Activated T-cell treated with anti-CD3 and anti-CD28 coated beads, Interleukin-2, amount 50 U/mL, for 24 hours (primary cell): ENCODE measurements at places on chromosomes 3 and 15.

DNA sequence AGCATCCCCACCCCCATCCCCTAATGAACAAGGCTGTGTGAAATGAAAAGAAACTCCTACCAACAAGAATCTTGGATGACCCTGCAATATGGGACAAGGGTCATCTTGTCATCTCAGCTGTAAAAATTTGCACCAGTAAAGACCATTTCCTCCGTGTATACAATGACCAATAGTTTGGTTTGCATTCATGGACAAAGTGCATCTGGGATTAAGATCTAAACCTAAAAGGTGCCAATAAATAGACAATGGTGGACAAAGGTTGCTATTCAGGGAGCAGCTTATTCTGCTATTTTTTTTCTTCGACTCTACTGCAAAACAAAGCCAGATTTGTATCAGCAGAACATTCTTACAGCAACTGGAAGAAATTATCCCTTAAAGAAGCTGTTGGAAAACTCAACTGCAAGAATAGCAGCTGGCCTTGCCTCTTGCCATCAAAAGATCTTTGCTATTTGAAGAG is 8.0 kb downstream of the MGLL start:
- DNase-seq, result no peak

- no peak for DNase-seq
Observed at GRCh38 chr3:13150624-13151023, 77.4 kb upstream of the IQSEC1 start.

DNA sequence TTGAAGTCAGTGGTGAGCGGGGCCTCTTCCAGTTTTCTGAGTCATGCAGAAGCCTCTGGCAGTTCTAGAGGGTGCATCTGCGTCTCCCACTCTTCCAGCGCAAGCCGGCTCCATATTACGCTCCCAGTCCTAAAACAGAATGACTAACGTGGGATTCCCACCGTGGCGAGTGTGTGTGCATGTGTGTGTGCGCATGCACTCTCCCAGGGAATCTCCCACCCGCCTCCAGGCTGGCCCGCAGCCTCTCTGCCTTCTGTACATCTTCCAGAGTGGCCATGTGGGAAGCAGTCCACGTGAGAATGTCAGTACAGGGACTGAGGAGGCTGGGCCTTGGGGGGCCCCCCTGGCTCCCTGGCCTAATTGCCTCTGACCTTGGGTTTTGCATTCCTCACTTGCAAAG is 87.7 kb downstream of the LSM3 start:
- no peak for DNase-seq

DNA sequence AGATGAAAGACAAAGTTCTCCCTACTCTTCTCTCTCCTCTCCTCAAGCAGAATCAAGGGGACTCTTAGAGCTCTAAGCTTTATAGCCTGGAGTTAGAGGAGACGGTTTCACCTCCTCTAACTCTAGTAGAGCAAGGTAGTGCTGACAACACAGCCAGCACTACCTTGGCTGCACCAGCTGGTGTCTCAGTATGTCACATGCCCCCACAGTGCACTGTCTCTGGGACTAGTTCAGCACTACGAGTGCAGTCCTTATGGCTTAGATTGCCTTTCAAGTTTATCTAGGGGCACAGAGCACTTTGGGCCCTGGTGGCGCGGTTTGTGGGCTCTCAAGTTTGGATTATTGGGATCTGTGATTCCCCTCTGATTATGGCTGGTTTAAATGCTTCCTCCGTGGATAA is 614.1 kb upstream of the NECTIN3 start:
- no peak for DNase-seq

- no peak for DNase-seq
Observed at GRCh38 chr3:35946854-35947515, 307.7 kb downstream of the ARPP21 start.

- no peak for DNase-seq
Observed at GRCh38 chr15:94294556-94294955, 63.2 kb downstream of the MCTP2 start.

- no peak for DNase-seq
Observed at GRCh38 chr3:107956991-107957900, 133.6 kb downstream of the CD47 start.

DNA sequence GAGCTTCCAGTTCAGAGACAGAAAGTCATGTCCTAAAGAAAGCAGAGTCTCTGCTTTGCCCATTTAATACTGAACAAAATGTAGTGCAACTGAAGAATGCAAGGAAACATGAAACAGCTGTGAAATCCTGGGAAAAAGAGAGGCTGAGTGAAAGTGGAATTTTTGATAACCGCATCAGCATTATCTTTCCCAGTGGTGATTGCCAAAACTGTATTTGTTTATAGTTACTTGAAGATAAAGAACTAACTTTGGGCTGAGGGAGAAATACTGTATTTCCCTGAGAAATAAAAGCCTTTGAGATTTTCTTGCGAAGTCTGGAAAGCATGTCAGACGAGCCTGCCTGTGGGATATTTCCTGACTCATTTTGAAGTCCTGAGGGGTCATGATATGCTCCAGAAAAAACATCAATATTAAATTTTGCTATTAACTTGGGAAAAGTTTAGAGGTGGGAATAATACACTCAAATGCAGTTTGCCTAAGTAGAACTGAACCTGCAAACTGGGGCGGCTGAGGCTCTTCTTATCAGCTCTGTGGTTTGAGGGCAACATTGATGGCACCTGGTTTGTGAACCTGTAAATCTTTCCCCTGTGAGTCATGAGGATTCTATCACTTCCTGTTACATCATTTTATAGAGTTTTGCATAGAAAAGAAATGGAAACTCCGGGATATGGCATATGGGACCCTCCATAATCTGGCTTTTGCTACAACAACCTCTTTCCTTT is 855.3 kb downstream of the MCTP2 start:
- DNase-seq, result no peak

GRCh38 chr3:106688464-106688863 is 688.8 kb upstream of the CCDC54 start:
- DNase-seq, result no peak

DNA sequence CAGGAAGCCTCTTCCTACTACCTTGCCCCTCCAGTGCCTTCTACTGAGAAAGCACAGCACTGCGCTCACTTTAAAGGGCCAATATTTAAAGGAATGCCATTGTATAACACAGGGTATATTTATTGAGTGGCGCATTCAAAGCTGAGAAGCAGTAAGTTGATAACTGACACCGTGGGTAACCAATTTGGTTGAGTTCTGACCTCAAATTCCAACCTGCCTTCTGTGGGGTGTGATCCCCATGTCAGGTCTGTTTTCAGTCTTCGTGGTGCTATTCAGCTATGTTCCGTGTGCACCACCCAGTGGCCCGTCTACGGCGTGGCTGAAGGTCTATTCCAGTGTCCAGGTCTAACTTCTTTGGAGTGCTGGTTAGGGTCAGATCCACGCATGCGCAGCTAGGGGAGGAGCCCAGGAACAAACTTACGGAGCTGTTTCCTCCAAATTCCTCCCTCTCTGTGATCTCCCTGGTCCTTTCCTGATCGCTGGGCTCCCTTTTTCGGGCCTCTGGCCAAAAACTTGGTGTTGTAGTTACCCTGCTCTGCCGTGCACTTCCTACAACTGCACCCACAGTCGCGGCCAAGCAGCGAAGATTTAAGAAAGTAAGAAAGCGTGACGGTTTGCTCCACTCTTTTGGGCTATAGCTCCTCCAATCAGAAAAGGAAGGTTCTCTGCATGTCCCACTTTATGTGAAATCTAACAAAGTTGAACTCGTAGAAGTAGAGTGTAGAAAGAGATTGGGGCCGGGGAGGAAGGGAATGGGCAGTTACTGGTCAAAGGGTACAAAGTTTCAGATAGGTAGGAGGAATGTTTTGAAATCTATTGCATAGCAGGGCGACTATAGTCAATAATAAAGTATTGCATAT is 7.7 kb downstream of the LRRC2 start:
- peak; percentile 75 for DNase-seq

GRCh38 chr3:55725681-55726500 is 238.8 kb upstream of the WNT5A start:
- no peak for DNase-seq

- no peak for DNase-seq
Observed at GRCh38 chr15:36361351-36361870, 218.0 kb upstream of the CDIN1 start.

DNA sequence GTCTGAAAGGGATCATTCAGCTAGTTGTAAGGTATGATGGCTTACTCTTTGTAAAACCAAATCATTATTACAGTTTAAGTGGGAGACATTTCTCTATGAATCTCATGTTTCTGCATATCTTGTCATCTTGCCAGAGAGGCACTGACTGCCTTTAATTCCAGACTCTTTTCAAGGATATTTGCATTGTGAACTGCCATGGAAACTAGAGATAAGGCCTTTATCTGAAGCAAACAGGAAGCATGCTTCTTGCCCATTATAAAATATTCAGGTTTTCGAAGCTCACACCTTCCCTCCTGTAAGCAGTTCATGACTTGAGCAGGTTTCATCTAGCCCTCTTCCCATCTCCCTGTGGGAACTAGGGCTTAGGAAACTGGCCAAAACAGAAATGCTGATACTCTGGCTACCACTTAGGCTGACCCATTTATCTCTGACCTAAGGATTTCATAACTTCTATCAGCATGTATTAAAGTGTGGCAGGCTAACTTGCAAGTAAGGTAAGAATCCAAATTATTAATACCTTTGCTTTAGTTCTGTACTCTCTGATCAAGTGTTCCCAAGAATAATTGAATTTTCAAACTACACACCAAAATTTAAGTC is 326.6 kb upstream of the ALCAM start:
- DNase-seq, result no peak

DNA sequence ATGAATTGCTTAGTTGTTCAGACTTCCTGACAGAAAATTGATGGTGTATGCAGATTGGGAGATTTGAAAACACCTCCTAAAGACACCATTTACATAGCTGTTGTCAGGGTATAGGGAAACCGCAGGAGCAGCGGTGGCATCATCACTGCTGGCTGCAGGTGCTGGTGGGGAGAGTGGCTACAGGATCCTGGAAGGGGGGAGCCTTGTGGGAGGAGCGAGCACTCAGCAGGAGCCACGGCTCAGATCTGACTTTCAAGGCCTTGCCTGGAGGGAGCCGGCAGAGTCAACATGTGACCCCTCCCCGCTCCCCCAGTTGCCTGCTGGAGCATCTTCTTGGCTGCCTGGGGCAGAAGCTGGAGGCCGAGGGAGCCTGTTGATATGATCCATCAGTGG is 26.1 kb downstream of the EDEM1 start:
- DNase-seq, result no peak

DNA sequence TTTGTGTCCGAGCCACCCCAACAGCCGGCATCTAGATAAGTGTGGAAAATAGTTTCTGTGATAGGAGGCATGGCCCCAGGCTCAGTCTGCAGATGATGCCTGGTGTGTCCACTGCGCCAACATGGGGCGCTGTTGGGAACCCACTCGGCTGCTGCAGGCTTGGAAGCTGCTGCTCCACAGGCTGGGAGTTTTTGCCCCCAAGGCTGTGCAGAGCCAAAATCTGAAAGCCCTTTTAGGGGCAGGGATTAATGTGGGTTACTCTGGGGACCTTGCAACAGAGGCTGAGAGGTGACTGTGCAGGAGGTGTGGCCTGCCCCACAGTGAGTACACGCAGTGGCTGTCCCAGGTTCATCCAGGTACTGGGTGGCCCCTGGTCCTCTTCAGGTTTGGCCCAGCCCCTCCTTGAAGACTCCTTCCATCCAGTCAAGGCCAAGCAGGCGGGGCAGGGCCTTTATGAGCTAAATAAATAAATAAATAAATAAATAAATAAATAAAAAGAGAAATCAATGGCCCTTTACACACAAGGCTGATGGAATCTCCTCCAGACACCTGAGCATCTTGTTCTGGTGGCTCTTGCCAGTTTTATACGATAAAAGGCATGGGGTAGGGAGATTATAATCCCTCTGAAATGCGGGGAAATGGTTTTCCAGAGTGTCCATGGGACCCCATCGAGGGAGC is 73.8 kb downstream of the AAGAB start:
- peak; percentile 24 for DNase-seq

GRCh38 chr3:42476225-42477125 is 26.0 kb upstream of the VIPR1 start:
- no peak for DNase-seq

GRCh38 chr3:171783626-171784025 is 26.7 kb downstream of the PLD1 start:
- no peak for DNase-seq

DNA sequence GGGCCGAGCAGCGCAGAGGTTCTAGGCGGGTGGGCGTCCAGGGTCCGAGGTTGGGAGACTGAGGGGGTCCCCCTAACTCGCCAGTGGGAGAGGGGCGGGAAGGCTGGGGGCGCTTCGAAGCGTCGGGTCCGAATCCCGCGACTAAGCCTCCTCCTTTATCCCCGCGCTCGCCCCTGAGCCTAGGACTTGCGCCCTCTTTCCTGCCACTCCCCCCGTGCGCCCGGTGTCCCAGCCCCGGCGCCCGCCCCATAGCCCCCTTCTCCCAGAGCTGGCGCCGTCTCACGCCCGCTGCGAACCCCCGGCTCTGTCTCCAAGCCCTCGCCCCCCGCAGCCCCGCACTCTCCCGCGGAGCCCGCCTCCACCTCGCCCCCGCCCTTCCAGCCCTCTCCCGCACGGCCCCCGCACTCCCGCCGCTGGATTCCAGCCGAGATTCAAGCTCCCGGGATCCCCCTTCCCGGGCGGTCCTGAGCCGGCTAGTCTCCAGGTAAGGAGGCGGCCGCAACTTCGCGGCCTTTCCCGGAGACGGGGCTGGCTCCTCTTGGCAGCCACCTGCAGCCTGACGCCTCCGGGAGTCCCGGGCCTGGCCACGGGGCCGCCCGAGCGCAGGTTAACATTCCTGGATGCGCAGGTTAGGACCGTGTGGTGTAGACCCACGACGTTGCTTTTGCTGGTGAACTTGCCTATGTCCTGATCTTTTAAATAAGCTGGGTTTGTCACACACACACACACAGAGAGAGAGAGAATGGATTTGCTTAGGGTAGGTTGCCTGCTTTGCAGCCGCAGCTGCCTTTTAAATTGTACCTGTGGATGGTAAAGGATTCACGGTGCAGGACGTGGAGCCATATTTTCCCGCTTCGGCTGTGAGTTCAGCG is 563 bp downstream of the PXYLP1 start:
- peak; percentile 65 for DNase-seq

DNA sequence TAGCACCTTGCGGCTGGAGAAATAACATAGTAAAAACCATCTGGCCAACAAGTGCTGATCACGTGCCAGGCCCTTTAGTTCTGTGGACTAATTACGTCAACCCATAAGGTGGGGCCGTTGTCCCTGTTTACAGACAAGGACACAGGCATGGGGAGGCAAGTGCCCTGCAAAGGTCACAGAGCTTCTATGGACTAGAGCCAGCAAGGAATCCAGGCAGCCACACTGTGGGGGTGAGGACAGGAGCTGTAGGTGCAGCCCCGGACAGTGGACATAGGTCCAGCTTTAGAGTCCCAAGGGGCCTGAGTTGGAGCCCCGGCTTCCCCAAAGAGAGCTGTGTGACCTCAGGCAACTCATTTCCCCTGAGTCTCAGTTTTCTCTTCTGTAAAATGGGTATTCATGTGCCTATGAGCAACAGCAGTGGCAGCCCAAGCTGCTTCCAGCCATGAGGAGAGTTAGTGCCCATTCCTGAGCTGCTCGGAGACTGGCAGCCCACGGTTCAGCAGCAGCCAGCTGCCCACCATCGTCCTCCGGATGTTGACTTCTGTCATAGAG is 13.9 kb downstream of the CHST13 start:
- no peak for DNase-seq
